ENCODE measurements at places on chromosomes 1 and 21. TPM values are rescaled to one million over a fixed set of nuclear protein-coding genes. Genes with fewer than 3 reads are reported as not detected.

DNA sequence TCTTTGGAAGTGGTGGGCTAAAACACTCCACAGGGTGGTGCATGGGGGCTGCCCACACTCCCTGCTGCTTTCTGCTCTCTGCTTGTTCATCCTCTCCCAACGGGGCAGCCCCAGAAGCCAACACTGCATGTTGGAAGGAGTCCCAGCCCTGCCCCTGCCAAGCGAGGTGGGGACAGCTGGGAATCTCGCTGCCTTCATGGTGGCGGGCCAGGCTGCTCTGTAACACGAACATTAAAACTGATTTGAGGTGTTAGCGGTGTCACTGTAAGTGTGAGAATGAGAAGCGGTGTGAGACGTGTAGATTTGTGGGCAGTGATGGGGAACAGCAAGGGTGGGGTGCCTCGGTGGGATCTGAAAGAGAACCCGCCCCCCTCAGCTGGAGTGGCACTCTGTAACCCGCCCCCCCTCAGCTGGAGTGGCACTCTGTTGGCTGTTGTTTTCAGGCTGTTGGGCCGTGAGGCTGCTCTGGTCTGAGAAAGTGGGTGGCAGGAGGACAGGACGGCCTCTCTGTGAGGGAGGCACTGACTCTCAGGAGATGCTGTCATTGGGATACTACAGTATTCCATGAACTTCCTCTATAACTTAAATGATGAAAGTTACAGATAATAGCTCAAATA is 80.9 kb downstream of the PCBP3 start:
- H3K4me3 ChIP-seq: no peak overlapping the region
- H3K4me1 ChIP-seq: no peaks in the 10 kb centered on the region
- H3K36me3 ChIP-seq: no peaks in the 10 kb centered on the region
- H3K27ac ChIP-seq: no peak overlapping the region
- peaks cover 23% of the 10 kb centered on the region for H3K27me3 ChIP-seq

- H3K36me3 ChIP-seq: no peaks in the 10 kb centered on the region
- H3K27ac ChIP-seq: no peak overlapping the region
- H3K4me1 ChIP-seq: peaks cover 43% of the 10 kb centered on the region
- no peaks in the 10 kb centered on the region for H3K27me3 ChIP-seq
- no peak for DNase-seq
- H3K4me3 ChIP-seq: no peak overlapping the region
Observed at GRCh38 chr1:181087400-181087901, 1.0 kb upstream of the IER5 start.

- peaks cover 48% of the 10 kb centered on the region for H3K4me1 ChIP-seq
- DNase-seq: peak; percentile 26
- peak overlapping the region; percentile 90 for H3K4me3 ChIP-seq
- H3K27me3 ChIP-seq: no peaks in the 10 kb centered on the region
- no peaks in the 10 kb centered on the region for H3K36me3 ChIP-seq
Observed at GRCh38 chr1:153962088-153963029, 978 bp downstream of the SLC39A1 start.

DNA sequence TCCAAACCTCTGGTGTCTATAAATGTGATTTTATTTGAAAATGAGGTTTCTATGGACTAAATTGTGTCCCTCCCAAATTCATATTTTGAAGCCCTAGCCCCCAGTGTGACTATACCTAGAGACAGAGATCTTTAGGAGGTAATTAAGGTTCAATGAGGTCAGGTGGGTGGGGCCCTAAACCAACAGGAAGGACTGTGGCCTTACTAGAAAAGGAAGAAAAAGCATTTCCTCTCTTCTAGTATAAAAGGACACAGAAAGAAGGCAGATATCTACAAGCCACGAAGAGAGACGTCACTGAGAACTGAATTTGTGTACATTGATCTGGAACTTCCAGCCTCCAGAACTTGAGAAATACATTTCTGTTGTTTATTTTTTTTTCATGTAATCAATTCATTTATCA is 123.1 kb upstream of the RUNX1 start:
- no peaks in the 10 kb centered on the region for H3K36me3 ChIP-seq
- H3K27ac ChIP-seq: no peak overlapping the region
- no peak overlapping the region for H3K4me3 ChIP-seq
- no peaks in the 10 kb centered on the region for H3K27me3 ChIP-seq
- no peaks in the 10 kb centered on the region for H3K4me1 ChIP-seq

DNA sequence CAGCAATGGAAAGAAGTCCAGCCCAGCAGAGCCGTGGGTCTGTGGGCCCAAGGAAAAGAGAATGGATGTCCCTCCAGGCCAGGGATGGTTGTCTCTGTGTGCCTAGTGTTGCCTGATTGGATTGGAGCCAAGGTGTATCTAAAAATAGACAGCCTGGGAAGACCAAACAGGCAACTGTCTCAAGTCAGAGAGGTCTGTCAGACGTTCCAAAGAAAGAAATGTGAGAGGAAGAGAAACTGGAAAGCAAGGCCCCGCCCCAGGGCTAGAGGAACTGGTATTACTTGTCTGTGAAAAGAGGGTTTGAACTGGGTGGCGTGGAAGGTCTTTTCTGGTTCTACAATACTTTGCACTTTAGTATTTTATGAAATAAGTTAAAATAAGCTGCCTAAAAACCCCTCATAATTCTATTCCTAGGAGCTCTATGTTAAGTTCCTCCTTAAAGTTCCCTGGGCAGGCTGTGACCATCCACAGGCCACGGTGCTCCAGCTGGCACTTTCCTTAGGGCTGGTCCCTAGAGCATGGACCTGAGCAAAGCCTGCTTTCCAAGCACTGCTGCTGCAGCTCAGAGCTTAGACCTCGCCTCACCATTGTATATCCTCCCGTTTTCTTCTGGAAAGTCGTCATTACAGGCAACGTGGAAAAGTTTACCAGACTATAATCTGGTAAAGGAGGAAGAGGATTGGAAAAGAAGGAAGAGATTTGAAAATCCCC is 151.6 kb downstream of the DISC1 start:
- H3K4me1 ChIP-seq: no peaks in the 10 kb centered on the region
- DNase-seq: no peak
- no peaks in the 10 kb centered on the region for H3K27me3 ChIP-seq
- no peak overlapping the region for H3K27ac ChIP-seq
- no peak overlapping the region for H3K4me3 ChIP-seq
- 0 out of 3 replicates have a peak, but pooled peaks cover 3% of the 10 kb centered on the region for H3K36me3 ChIP-seq

GRCh38 chr1:157314408-157314807 is 176.2 kb upstream of the ETV3 start:
- H3K27ac ChIP-seq: no peak overlapping the region
- DNase-seq: no peak
- no peaks in the 10 kb centered on the region for H3K27me3 ChIP-seq
- H3K36me3 ChIP-seq: no peaks in the 10 kb centered on the region

- no peak for DNase-seq
- H3K36me3 ChIP-seq: no peaks in the 10 kb centered on the region
- H3K27me3 ChIP-seq: no peaks in the 10 kb centered on the region
- H3K27ac ChIP-seq: no peak overlapping the region
- no peaks in the 10 kb centered on the region for H3K4me1 ChIP-seq
Observed at GRCh38 chr1:106910798-106911197, 145.7 kb upstream of the PRMT6 start.

DNA sequence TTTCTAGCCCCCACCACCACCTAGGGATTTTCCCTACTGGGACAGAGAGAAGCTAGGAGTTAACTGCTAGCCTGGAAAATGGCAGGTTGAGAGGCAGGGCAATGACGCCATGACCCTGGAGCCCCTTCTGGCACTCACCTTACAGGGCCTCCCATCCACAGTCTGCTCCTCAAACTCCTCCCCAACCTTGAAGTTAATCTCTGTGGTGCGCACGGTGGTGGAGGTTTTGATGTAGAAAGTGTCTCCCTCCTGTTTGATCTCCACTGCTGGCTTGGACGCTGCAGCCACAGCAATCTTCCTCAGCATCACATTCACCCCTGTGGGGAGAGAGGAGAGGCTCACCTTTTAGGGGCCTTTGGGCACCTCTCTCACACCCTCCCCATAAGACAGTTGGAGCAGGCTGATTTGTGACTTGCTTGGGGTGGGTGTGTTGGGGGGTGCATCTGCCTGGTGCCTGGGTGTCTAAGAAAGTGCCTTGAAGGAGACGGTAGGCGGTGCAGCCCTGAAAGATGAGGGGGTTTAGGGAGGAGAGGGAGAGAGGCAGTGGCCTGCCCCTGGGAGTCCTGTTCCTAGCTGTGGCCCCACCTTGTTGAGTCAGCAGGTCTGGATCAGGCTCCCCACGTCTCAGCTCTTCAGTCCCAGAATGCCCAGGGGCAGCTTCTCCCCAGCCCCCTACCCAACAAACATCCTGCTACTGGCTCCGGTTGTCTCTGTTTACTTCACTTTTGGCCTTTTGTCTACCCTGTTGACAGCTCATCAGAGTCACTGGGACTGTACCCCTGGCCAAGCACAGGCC is 4.4 kb downstream of the CRABP2 start:
- H3K4me3 ChIP-seq: no peak overlapping the region
- no peak for DNase-seq
- H3K4me1 ChIP-seq: peaks cover 26% of the 10 kb centered on the region

DNA sequence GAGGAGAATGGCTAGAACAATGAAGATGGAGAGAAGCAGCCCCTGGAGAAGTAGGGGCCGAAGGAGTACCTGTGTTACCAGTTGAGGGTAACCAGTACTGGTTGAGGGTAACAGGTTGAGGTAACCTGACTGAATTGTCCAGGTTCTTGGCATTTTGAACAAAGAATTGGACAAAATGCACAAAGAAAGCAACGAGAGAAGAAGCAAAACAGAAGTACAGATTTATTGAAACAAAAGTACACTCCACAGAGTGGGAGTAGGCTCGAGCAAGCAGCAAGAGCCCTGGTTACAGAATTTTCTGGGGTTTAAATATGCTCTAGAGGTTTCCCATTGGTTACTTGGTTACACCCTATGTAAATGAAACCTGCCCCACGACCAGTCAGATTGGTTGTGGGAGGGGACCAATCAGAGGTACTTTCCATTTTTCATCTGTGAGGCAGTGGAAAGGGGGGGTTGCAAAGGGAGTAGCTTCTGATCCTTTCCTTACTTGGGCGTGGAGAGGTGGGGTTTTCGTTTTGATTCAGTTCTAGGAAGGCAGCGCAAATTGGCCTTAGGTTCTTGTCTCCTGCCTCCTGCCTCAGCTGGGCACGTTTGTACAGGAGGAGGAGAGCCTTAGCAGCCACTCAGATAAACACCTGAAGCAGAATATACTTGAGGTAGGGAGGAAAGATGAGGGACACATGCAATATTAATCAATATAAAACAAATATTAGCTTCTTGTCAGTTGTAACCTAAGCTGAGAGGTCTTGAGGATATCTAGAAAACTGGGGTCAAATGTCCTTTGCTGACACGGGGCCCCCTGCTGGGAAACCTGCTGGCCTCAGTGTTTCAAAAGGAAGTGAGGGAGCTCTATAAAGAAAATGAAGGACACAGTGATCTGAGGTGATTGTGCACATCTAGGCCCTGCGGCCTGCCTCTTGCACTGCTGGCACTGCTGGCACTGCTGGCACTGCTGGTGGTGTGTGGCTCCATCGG is 14.3 kb upstream of the LSM10 start:
- H3K27ac ChIP-seq: no peak overlapping the region
- peak; percentile 17 for DNase-seq
- no peaks in the 10 kb centered on the region for H3K27me3 ChIP-seq

- no peaks in the 10 kb centered on the region for H3K4me1 ChIP-seq
- no peak overlapping the region for H3K27ac ChIP-seq
- DNase-seq: no peak
- H3K36me3 ChIP-seq: no peaks in the 10 kb centered on the region
- H3K4me3 ChIP-seq: no peak overlapping the region
- H3K27me3 ChIP-seq: no peaks in the 10 kb centered on the region
Observed at GRCh38 chr1:177069490-177069889, 95.0 kb downstream of the ASTN1 start.

DNA sequence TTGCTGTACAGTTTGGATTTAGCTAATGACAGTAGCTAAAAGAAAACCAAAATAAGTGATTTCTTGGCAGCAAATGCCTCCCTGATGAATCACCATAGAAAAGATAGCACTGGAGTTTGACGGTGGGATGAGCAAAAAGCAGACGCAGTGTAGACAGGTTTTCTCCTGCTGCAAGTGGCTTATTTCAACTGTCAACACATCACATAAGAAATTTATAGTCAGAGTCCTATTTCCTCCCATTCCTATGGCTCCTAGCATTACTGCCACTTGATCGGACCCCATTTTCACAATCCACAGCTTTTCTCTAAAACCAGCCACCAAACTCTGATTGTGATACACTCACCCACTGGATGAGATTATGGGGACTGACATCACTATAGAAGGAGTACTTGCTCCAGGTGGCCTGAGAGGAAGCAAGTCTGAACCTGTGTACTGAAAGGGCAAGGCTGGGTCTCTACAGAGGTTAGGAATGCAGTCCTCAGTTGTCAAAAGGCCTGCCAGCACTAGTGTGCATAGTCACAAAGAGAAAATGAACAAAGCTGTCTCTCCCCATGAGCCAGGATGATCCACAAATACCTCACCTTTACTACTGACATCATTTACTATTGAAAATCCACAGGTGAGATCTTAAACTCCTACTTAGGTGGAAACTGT is 359.8 kb downstream of the LTN1 start:
- no peak for DNase-seq
- no peaks in the 10 kb centered on the region for H3K27me3 ChIP-seq
- no peaks in the 10 kb centered on the region for H3K4me1 ChIP-seq
- no peak overlapping the region for H3K27ac ChIP-seq
- H3K4me3 ChIP-seq: no peak overlapping the region

- no peak overlapping the region for H3K4me3 ChIP-seq
- peaks cover 38% of the 10 kb centered on the region for H3K4me1 ChIP-seq
- no peak overlapping the region for H3K27ac ChIP-seq
Observed at GRCh38 chr1:178958491-178958890, 67.2 kb upstream of the FAM20B start.

GRCh38 chr1:17314491-17314971 is 6.5 kb downstream of the PADI4 start:
- no peak overlapping the region for H3K4me3 ChIP-seq
- H3K36me3 ChIP-seq: no peaks in the 10 kb centered on the region
- no peak for DNase-seq
- H3K27me3 ChIP-seq: peaks cover 8% of the 10 kb centered on the region
- H3K27ac ChIP-seq: no peak overlapping the region

GRCh38 chr1:155472491-155473083 is 90.0 kb downstream of the ASH1L start:
- no peak overlapping the region for H3K27ac ChIP-seq
- H3K27me3 ChIP-seq: no peaks in the 10 kb centered on the region
- H3K4me1 ChIP-seq: no peaks in the 10 kb centered on the region
- H3K36me3 ChIP-seq: peaks cover 2% of the 10 kb centered on the region
- no peak for DNase-seq
- H3K4me3 ChIP-seq: no peak overlapping the region

The CYP4Z1 gene
- not detected for total RNA-seq

The USH2A gene
- total RNA-seq: 0.01 TPM

The TPM3 gene
- total RNA-seq: 481 TPM

The SERTAD4 gene
- not detected for total RNA-seq

The RNU1-4 gene
- 859 TPM for total RNA-seq

The LCE2B gene
- not detected for total RNA-seq
